A549 treated with AZD2906 at 1 μM for 4 hours (cell line): ENCODE measurements at places on chromosomes 2 and 18. TPM values are rescaled to one million over a fixed set of nuclear protein-coding genes. Genes with fewer than 3 reads are reported as not detected.

The UGT1A8 gene
- 0.03 to 0.10 TPM (median 0.07 TPM) in 3 of 5 replicates, not detected in the others for total RNA-seq

The SLC8A1 gene
- 0.20 to 0.40 TPM (median 0.30 TPM) in 5 replicates for total RNA-seq

The C2orf81 gene
- total RNA-seq = 2.4 to 3.6 TPM (median 3.2 TPM) in 5 replicates

The EPAS1 gene
- 86.6 to 106 TPM (median 97.0 TPM) in 5 replicates for total RNA-seq

The PDCD1 gene
- 0.02 TPM in 1 of 5 replicates, not detected in the others for total RNA-seq

The RAB6C gene
- not detected in 5 replicates for total RNA-seq

The RUFY4 gene
- total RNA-seq = 0.08 TPM in 1 of 5 replicates, not detected in the others

The PLCD4 gene
- 0.22 to 0.80 TPM (median 0.38 TPM) in 5 replicates for total RNA-seq

The LCT gene
- total RNA-seq = 0.03 to 0.08 TPM (median 0.04 TPM) in 4 of 5 replicates, not detected in the other

The CWC22 gene
- total RNA-seq = 9.5 to 17.0 TPM (median 11.0 TPM) in 5 replicates

The TNFRSF11A gene
- total RNA-seq = 4.9 to 7.1 TPM (median 6.5 TPM) in 5 replicates

The MYO5B gene
- 6.7 to 8.7 TPM (median 8.0 TPM) in 5 replicates for total RNA-seq

The IL1RL2 gene
- 0.05 TPM in 1 of 5 replicates, not detected in the others for total RNA-seq

The UGT1A4 gene
- 0.06 to 0.11 TPM (median 0.06 TPM) in 3 of 5 replicates, not detected in the others for total RNA-seq

The ABCG5 gene
- not detected in 5 replicates for total RNA-seq

The NPHP1 gene
- total RNA-seq = 6.7 to 7.2 TPM (median 6.9 TPM) in 5 replicates

The UGT1A3 gene
- total RNA-seq = 0.05 to 0.09 TPM (median 0.07 TPM) in 4 of 5 replicates, not detected in the other

The TGFA gene
- 4.3 to 5.7 TPM (median 4.6 TPM) in 5 replicates for total RNA-seq

The RALB gene
- total RNA-seq = 54.3 to 74.4 TPM (median 58.6 TPM) in 5 replicates

The SERPINB4 gene
- 0.06 to 0.17 TPM (median 0.10 TPM) in 5 replicates for total RNA-seq

The MLPH gene
- total RNA-seq = 232 to 335 TPM (median 309 TPM) in 5 replicates

The ATG4B gene
- 47.1 to 71.6 TPM (median 48.4 TPM) in 5 replicates for total RNA-seq

The CBLN2 gene
- total RNA-seq = 0.04 to 0.18 TPM (median 0.07 TPM) in 5 replicates

The ATP6V1B1 gene
- 1.3 to 2.3 TPM (median 1.7 TPM) in 5 replicates for total RNA-seq

The TMEM200C gene
- 0.01 to 0.05 TPM in 2 of 5 replicates, not detected in the others for total RNA-seq

The ANKRD30B gene
- not detected in 5 replicates for total RNA-seq

The TNFAIP6 gene
- 0.51 to 0.89 TPM (median 0.87 TPM) in 5 replicates for total RNA-seq

The STAT4 gene
- total RNA-seq = 3.5 to 5.2 TPM (median 4.5 TPM) in 5 replicates

The ASPRV1 gene
- total RNA-seq = 0.20 to 0.38 TPM (median 0.25 TPM) in 5 replicates

The BOLL gene
- total RNA-seq = not detected in 5 replicates

The HOXD13 gene
- total RNA-seq = 0.07 to 0.27 TPM (median 0.18 TPM) in 5 replicates

The EEF1B2 gene
- total RNA-seq = 1,021 to 1,254 TPM (median 1,035 TPM) in 5 replicates
